ENCODE measurements at places on chromosomes 1 and 21.
A peak's percentile ranks its signal among the peaks of the same experiment; 100 is the strongest.

DNA sequence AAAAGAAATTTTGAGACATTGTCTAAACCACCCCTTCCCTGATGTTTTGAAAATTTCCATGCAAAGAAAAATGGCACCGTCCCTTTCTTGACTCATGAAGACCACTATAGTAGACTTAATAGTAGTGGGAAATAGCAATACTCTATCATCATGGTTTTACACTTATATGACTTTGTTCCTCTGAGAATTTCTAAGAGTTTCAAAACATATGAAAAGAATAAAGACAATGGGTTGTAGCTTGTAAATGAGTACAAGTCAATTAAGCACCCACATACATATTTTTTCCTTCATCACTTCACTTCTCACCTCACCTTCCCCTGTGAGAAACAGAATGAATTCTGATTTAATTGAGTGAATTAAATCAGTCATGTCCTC lies 151.7 kb downstream of the LYPLAL1 start:
- DNase-seq: no peak

DNA sequence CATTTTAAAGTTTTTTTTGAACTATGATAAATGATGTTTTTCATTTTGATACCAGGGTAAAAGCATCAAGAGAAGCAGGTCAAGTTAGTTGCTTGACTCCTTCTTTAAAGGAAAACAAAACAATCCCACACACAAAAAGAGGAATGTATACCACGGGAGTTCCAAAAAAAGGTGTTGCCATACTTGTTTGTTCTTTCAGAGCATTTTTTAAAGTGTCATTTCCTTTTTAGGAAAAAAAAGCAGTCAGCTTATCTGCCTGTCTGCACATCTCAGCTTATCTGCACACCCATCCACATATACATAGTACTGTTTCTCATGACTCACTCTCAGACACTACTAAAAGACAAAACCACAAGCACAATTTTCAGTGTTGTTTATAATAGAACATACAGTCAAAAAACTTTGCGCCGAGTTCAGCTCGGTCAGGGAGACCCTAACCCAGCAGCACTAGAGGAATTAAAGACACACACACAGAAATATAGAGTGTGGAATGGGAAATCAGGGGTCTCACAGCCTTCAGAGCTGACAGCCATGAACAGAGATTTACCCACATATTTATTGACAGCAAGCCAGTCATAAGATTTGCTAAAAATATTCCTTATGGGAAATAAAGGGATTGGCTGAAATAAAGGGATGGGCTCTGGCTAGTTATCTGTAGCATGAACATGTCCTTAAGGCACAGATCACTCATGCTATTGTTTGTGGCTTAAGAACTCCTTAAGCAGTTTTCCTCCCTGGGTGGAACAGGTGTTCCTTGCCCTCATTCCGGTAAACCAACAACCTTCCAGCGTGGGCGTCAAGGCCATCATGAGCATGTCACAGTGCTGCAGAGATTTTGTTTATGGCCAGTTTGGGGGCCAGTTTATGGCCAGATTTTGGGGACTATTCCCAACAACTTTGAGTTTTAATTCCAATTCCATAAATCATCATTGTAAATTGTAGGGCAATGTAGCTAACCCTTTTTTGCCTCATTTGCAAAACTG lies 11.4 kb upstream of the MNDA start:
- DNase-seq: no peak

- DNase-seq: peak; percentile 47
Measured at GRCh38 chr1:209569455-209570207, 13.9 kb upstream of the CAMK1G start.

- DNase-seq: no peak
Measured at GRCh38 chr1:77412069-77412819, 130.4 kb downstream of the AK5 start.

All from hepatic stellate cell (primary cell).